Caki2 (cell line): ENCODE measurements at places on chromosomes 4 and X.

DNA sequence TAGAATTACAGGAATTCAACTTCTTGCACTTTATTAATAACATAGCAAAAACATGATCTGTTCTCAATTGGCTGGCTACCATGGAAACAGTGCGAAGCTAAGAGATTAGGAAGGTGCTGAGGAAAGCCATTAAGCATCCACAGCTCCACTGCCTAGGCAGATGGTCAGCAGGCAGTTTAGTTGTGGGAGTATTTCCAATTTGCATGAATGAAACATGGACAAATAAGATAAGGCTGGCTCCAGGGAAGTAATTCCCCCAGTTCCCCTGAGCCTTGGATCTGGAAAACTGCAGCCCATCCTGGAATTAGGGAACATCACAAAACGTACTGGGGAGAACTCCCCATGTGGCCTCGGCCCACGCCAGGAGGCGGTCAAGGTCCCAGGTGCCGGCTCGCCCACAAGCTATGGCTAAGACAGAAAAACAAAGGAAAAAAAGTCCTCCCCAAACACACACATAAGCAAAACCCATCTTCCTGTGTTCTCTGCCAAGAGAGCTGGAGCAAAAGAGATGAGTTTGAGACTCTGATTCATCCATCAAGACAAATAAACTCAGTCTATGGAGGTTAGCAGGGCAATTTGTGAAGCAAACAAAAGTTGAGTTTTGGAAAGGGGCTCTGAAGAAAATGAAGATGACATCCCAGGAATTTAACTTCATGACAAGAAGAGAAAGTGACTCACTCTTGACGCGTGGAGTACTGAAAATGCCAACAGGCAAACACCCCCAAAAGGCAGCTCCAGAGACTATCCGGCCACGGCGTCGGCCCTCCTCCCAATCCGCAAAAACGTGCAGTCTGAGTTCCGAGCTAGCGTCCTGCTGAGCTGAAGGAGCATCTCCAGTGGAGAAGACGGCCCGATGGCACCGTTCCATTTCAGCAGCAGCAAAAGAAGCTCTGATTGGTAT, 45.1 kb downstream of the IGFBP7 start:
- DNase-seq, result peak; percentile 78

DNA sequence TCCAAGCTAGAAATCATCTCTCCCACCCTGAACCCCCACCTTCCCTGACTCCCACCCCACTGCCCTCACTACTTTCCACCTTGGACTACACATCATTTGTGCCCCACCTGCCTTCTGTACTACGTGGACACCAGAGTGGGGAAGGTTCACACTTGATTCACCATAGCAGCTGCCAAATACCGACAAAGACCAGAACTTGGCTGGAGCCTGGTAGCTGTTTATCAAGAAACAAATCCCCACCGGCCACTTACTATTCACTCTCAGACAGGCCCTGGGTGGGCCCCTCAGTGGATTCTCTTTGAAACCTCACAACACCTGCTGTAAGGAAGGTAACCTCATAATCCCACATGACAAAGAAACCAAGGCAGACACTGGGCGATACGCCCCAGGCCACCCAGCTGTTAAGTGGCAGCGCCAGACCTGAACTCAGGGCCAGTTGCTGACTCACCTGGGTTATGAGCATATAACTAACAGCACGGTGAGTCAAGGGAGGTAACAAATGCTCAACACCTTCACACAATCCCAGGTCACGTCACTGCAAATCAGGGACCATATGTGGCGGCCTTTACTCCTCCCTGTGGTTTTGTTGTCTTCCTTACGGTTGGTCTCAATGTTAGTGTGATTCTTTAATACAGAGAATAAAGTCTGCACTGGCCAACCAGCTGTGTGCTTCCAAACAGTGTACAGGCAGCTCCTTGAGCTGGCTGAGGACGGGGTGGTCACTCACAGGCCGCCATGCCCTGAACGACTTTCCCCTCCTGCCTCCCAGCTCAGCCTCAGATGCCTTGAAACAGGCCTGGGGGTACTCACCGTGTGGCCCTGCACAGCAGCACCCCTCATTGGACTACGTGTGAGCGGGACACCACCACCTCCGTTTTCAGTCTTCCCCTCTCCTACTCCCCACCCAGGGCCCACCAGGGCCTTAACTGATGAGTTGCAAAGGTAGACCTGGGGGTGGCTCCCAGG, 7.5 kb downstream of the WDR1 start:
- DNase-seq, result no peak

GRCh38 chr4:183205193-183205592, 106.1 kb downstream of the WWC2 start:
- DNase-seq, result no peak

GRCh38 chrX:129525162-129525561, 1.9 kb upstream of the SMARCA1 start:
- no peak for DNase-seq

DNA sequence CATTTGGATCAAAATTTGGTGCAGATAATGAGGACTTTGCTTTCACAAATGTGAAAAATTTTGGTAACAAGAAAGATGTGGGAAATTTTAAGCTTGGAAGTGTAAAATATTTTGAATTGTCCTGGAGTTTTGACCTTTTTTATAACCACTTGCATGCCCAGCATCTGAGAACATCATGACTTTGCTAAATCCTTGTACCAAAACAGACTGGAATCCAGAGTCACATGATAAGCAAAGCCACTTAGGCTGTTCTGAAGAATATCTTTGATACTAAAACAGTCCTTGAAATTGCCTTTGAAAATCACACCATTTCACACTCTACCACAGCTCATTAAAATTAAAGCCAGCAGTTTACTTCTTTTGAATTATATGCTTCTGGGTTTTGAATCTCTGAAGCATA, 2.5 kb upstream of the PPM1K start:
- peak; percentile 6 for DNase-seq

GRCh38 chr4:138494116-138494515, 252.0 kb upstream of the SLC7A11 start:
- no peak for DNase-seq

DNA sequence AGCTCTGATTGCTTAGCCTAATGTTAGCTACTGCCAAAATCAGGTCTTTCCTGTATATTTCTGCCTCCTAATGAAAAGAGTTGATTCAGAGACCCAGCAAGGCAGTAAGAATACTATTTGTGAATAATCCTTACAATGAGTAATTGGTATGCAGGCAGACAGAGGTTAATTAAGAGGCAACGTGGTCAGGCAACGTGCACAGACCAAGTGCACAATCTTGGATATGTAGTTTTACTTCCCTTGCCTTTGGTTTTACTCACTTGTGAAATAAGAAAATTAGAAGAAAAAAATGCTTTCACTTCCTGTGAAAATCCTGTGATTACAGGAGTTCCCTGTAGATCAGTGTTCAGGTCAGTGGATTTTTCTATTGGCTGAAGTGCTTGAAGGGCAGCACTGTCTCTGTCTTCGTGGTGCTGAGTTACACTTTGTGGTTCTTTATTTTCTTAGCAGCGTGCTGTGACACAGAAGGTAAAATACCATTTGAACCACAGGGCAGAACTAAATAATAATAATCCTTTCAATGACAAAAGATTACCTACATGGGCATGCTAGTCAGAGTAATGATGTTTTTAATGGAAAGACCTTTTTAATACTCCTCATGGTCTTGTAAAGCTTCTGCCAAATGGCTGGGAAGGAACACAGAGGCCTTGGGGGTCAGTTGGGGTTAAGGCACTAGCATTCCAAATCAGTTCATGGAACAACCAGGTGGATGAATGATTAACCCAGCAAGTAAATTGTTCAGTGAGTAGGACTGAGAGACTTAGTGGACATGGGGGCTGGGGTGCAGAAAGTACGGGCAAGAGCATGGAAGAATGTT, 430.9 kb downstream of the MAPK10 start:
- DNase-seq, result peak; percentile 94

- no peak for DNase-seq
Observed at GRCh38 chr4:128854433-128854832, 44.9 kb downstream of the JADE1 start.

- no peak for DNase-seq
Observed at GRCh38 chr4:89708903-89709421, 128.0 kb downstream of the SNCA start.

- no peak for DNase-seq
Observed at GRCh38 chrX:44343412-44344141, at the start of gene EFHC2. Gene EFHC2 (minus strand): TSS chrX:44343672. CDS start chrX:44343588, 84 bp downstream.

- DNase-seq, result no peak
Observed at GRCh38 chr4:78478523-78478922, 73.0 kb upstream of the ANXA3 start.

- no peak for DNase-seq
Observed at GRCh38 chr4:108443585-108443984, 176.8 kb upstream of the RPL34 start.

DNA sequence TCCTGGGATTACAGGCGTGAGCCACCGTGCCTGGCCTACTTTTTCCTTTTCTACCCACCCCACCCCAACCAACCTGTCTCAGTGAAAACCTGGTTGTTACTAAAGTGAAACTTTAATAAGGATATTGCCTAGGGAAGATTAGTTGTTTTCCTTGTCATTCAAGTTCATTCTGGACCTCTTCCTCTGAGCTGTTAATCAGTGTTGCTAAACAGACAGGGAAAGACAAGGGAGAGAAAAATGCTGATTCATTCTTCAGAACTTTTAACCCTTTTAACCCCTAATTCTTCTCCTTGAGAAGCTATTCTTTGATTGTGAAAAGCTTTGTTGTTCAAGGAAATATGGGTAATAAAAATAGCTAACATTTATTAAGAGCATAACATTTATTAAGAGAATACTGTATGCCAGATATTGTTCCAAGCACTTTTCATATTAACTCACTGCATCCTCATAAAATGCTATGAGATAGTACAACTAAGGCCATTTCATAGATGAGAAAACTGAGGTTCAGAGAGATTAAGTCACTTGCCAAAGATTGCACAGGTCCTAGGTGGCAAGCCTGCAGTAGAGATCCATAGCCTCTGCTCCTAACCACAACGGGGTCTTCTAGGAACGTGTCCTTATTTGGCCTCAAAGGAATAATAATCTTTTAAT, 34.8 kb downstream of the OSTC start:
- DNase-seq, result peak; percentile 27

DNA sequence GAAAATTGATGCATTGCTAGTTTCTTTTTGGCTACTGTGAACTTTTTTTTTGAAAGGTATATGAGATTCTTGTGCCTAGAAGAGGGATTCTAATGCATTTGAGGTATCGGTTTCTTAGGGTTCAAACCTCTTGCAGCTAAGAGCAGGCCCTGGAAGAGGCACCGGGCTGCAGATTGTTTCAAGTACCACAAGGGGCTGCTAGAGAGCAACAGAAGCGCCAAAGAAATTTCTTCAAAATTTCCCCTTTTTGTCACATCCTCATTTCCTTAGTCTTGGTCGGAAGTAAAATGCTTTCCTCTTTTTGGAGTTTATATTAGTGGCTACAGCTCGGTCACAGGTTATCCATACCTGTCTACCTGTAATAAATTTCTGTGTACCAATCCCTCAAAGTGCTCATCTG, 89.8 kb downstream of the PDGFRA start:
- peak; percentile 21 for DNase-seq

DNA sequence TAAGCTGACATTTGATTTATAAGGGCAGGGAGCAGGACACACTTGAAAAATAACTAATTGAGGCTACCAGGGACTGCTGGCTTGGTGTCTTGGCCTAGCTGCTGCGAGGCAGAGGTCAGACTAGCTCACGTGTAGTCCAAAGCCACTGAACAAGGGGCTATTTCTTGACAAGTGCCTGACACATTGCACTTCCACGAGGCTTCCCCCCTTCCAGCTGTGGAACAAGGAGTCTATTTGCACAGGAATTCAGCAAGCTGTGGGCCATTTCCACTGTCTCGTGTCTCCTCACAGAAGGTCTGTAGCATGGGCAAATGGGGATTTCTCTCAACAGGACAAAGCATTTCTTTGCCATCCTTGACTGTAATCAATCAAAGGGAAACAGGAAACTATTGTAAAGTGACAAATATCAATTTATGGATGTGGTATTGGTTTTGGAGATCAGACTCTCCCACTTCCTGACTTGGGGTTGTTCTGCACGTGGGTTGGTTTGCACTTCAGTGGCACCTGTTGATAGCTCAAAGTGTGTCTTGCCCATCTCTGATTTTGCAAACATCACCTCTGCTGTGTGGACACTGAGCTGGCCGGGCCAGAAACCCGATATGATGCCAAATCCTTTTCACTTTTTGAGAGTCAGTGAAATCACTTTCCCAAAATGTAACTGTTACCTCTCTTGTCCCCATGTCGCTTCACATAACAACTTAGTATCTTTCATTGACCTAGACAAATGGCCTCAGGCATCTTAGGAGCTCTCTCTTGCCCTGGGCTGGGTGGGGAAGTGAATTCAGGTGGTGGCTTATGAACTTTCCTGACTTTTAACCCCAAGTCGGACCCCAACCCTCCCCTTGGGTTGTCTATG, 107.4 kb upstream of the MAMLD1 start:
- no peak for DNase-seq

DNA sequence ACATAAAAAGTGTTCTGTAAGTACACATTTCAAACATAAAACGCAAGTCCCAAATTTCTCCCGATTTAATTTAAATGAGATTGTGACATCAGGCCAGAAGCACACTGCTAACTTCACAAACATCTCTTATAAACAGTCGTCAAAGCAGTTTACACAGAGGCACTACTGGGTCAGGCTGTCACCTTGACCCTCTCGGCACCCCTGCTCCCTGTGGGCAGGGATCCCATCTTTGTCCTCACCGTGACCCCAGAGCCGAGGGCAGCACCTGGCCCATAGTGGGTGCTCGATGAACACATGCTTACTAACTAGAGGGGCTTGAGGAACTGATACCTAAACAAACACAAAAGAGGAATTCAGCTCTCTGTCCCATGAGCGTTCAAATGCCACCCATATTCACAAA, 22.2 kb downstream of the QDPR start:
- DNase-seq, result no peak

DNA sequence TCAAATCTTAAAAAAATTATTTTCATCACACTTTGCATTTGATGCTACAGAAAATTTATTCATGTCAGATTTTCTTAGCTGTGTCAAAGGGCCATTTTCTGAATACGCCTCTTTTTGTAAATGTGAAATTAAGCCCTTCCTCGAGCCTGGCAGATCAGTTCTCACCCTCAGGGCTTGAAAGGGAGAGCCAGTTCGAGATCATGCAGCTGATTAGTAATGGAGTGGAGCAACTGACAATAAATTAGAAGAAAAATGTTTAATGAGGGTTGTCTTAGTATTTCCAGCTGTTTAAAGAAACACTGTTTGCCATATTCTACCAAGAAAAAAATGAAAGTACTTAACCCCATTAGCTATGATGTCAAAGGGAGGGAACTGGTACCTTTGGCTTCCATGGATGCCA, 28.7 kb downstream of the CC2D2A start:
- DNase-seq, result no peak

DNA sequence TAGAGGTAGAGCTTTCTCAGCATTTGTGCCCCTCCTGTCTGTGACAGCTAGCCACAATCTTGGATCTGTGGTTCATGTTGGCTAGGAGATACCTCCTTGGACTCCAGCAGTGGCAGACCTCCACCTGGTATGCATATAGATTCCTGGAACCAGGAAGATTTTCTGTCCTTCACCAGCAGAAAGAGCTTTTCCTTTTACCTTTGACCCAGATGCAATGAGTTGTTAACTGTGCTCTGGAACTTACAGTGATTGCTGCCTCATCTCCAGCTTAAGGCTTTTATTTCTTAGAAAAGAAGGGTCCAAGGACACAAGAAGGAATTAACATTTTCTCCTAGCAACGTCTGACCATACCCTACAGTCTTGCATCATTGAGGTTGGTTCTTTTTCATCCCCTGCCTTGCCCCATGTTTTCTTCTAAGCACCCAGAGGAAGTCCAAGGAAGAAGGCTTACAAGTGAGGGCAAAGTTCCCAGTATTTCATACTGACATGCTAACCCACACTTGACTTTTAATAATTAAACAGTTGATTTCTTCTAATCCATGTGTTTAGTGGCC, 217.1 kb upstream of the ARHGAP24 start:
- no peak for DNase-seq

GRCh38 chr4:90145319-90145718, 18.1 kb downstream of the CCSER1 start:
- DNase-seq, result no peak

GRCh38 chrX:10022580-10023245, 55.6 kb downstream of the CLDN34 start:
- DNase-seq, result peak; percentile 84
